CD4-positive, CD25-positive, alpha-beta regulatory T cell (primary cell): ENCODE measurements at places on chromosomes 7 and 10.

DNA sequence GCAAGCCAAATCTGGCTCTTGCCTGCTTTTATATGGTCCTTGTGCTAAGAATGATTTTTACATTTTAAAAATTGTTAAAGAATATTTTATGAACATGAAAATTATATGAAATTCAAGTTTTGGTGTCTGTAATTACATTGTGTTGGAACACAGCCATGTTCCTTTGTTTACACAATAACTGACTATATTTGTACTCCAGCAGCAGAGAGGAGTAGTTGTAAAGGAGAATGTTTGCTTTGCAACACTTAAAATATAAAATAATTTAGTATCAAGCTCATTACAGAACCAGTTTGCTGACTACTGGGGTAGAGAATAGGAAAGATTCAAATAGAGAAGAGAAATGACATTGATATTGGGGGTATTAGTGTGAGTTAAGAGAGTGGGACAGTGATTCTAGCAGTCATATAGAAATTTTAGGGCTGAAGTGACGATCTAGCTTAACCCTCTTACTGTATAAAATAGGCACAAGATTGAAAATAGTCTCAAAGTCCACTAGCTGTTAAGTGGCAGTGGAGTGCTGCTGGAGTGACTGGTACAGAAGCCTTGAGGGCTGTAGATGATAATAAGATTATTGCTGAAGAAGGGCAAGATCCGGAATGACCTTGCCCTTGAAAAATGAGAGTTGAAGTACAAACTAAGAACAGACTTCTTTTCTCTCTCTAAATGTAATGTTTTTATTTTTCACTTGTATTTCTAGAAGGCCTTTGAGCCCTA lies 28.2 kb downstream of the SGPL1 start:
- DNase-seq, result no peak

GRCh38 chr10:36766415-36766810 lies 359.0 kb upstream of the ANKRD30A start:
- no peak for DNase-seq

DNA sequence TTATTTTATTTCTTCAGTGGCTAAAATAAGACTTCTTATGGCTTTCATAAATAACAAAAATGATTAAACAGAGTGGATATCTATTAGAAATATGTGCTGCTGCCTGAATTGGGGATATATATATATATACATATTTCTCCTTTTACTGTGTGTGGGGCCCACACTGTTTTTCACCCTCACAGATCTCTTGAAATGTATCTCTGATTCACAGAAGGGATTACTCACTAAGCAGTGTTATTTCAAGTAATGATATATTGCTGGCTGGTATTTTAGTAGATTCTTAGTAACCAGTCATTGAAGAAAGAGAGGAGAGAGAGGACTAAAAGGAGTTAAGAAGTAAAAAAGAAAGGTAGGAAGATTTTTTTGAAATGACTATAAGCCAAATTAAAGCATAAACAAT lies 308.6 kb upstream of the NRP1 start:
- no peak for DNase-seq

DNA sequence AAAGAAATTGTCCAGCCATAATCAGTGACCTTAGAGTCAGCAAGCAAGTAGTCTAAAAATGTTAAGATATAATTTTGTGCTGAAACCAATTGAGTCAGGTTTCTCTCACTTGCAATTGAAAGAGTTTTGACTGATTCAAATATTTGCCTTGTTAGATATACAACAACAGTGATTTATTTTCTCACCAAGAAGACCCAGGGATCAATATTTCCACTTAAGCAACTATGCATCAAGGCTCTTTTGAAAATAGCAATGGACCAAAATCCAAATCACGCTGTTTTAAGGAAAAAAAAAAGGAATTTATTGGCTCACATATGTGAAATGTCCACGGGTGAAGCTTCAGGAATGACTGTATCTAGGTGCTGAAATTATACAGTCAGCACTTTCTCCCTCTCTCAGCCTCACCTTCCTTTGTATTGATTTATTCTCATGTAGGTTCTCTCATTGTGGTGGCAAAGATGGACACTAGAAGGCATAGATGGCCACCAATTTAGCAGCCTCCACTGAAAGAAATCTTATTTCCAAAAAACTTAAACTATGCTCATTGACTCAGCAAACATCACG lies 9.7 kb upstream of the FKBP9 start:
- DNase-seq, result no peak

DNA sequence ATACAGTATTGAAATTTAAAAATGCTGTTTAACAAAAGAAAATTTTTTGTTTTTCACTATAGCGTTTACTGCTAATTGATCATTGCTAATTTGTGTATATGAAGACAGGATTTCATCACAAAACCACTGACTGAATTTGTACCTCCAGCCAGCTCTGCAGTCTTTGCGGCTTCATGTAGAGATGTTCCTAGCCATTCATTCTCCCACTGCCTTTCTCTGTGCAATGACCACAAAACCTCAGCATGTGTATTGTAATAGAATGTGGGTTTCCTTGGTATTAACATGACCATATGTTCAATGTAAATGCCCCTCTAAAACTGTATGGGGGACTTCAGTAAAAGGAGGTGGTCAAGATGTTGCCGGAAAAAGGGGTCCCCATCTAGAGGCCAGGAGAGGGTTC lies 81.1 kb upstream of the STEAP1B start:
- no peak for DNase-seq

- no peak for DNase-seq
These were observed 59.4 kb upstream of the FRMD4A start for GRCh38 chr10:14389981-14390590.

GRCh38 chr7:116955340-116955739 lies 2.0 kb downstream of the ST7 start:
- DNase-seq, result no peak

DNA sequence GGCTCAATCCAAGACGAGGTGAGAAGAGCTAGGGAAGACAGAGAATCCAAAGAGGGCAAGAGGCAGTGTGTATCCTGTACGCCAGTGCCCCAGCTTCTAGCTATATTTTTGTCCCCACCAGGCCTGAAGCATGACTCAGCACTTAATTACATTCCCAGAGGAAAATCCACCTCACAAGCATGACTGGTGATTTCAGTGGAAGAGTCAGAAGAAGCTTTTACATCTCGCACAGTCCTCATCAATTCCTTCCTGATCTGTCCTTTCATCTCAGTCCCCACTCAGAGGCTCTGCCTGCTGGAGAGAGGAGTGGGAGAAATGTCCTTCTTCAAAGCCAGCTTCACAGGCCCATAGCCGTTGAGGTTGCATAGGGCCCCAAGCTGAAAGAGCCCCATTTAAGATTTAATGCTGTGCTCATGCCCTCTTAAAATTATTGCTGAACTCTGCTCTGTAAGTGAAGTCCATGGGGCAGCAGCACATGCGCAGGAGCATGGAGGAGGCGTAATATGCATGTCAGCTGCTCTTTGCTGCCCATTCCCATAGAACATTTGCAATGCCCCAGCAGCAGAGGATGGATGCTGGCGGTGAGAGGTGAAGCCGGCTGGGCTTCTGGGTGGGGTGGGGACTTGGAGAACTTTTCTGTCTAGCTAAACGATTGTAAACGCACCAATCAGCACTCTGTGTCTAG lies 39.0 kb upstream of the AOAH start:
- DNase-seq, result no peak

- no peak for DNase-seq
These were observed 186.8 kb downstream of the USP6NL start for GRCh38 chr10:11424456-11425295.

- no peak for DNase-seq
These were observed 15.1 kb upstream of the GET4 start for GRCh38 chr7:861222-861621.

GRCh38 chr10:130498934-130499333 lies 362.7 kb downstream of the GLRX3 start:
- no peak for DNase-seq

GRCh38 chr7:138917771-138918170 lies 63.4 kb downstream of the KIAA1549 start:
- DNase-seq, result no peak

- no peak for DNase-seq
These were observed 82.8 kb downstream of the AHCYL2 start for GRCh38 chr7:129307592-129307991.

- no peak for DNase-seq
These were observed 644 bp downstream of the UMAD1 start for GRCh38 chr7:7641129-7641663.

DNA sequence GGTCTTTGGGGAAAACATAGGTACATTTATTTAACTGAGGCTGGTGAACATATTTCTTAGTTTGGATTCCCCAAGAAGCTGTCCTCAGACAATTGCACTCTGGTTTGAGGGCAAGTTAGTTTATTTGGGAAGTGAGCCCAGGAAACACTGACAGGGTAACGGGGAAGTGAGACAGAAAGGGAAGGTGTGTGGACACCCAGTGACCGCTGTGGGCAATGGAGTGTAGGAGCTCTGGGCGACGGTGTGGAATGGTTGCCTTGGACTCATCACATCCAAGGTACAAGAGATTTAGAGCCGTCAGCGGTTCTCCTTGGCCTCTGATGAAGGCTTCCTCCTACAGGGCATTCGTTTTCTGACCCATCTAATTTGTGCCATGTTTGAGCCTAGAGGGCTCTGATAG lies 7.1 kb downstream of the MRC1 start:
- DNase-seq, result no peak

GRCh38 chr10:132865851-132866600 lies 76.3 kb downstream of the CFAP46 start:
- DNase-seq, result no peak

DNA sequence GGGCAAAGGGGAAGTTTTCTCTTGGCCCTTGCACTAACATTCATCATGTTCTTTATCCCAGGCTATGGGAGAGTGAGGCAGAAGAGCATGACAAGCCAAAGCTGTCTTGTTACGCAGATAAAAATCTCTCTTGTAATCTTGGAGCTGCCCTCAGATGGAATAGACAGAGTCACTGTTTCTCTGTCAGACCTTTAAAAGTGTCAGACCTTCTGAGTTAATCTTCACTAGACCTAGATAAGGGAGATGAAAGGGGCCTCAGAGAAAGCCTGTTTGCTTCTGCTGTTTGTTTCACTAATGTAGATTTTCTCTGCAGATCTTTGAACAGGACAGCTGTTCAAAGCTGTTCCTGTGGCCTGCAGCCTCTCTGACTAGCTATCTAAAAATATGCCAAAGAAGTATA lies 112.9 kb downstream of the KIF20B start:
- DNase-seq, result no peak

- no peak for DNase-seq
These were observed 27.8 kb downstream of the MRC1 start for GRCh38 chr10:17836942-17837341.

GRCh38 chr10:47027784-47028260 lies 116.6 kb downstream of the PTPN20 start:
- DNase-seq, result no peak

- DNase-seq, result no peak
These were observed 148.4 kb upstream of the AHR start for GRCh38 chr7:17150018-17150417.

DNA sequence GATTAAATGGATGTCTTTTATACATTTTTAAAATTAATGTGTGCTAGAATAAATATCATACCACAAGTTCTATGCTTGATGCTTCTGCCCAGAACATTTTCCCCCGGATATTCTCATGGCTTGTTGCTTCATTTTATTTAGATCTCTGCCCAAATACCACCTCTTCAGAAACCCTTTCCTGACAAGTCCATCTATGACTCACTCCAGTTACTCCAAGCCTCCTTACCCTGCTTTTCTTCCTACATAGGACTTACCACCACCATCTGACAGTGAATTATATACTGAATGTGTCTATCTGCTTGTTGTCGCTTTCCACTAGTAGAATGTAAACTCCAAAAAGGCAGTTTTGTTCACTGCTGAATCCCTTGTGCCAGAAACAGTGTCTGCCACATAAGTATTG lies 19.1 kb upstream of the ERVW-1 start:
- no peak for DNase-seq

DNA sequence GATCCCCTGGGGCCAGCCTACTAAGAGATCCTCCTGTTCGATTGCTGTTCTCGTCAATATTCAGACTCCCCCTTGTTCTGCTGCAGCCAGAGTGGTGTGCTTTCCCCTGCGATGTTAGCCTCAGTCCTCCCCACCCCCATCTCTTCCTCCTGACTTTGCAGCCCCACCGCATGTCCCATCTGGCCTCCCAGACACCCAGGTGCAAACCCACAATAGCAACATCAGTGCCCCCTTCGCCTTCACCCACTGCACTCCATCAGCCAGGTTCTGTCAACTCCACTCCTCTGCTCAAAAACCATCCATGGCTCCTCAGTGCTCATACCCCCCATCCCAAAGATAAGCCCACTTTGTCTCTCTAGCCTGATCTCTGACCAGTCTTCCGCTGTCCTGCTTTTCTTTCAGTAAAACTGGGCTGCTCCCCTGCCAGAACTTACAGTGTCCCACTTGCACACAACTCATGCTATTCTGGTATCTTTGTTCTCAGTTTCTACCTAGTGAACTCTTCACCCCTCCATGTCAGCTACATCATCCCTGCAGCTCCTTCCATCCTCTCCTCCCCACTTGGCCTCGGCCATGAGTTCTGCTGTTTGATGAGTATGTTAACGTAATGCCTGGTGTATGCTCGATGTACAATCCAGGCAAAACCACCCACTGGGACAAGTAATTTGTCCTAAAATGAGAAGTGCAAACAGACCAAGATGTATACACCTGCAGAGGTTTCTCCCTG lies 26.6 kb downstream of the COL13A1 start:
- no peak for DNase-seq

DNA sequence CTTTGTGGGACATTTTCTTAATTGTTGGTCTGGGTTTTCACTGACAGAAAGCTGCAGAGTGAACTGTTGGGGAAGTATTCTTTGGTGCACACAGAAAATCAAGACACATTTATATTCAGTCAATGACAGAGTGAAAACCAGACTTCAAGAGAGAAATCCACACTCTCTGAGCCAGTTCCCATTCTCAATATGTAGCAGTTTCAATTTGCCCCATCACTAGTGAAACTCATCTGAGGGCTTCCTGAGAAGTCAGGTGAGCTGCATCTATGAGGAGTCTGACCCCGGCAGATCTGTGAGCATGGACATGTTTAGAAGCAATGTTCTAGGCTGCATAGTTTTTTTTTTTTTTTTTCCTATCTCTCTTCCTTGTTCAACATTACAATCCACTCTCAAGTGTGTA lies 163.7 kb upstream of the AHR start:
- no peak for DNase-seq

DNA sequence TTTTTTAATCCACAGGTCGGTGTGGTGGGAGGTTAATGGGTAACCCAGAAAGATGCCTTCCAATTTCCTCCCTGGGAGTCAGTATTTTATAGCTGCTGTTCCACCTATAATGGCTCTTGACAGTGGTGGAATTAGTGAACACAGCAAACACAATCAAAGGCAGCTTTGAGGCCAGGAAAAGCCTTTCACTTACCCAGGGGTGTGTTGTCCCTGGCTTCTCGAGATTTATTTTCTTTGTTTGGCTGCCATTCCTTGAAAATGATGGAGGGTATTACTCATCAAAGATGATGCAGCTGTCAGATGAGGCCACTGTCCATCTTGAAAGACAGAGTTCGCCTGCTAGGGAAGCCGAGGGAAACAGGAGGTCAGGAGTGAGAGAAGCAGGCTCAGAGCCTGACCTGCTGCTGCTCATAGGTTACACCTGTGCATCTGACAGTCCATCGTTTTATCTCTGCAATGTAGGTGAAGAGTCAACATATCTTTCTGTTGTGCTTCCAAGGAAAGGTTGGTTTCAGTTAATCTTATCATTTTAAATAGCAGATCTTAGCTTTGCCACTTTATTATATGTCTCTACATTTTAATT lies 221.6 kb downstream of the XPNPEP1 start:
- DNase-seq, result no peak

GRCh38 chr7:7157177-7157886 lies 25.0 kb upstream of the C1GALT1 start:
- DNase-seq, result peak; percentile 74
